Activated CD8-positive, alpha-beta memory T cell treated with anti-CD3 and anti-CD28 coated beads for 24 hours (primary cell): ENCODE measurements at places on chromosomes 6 and 20.

GRCh38 chr6:170291271-170292110 is 613 bp upstream of the DLL1 start:
- DNase-seq = peak; percentile 73

DNA sequence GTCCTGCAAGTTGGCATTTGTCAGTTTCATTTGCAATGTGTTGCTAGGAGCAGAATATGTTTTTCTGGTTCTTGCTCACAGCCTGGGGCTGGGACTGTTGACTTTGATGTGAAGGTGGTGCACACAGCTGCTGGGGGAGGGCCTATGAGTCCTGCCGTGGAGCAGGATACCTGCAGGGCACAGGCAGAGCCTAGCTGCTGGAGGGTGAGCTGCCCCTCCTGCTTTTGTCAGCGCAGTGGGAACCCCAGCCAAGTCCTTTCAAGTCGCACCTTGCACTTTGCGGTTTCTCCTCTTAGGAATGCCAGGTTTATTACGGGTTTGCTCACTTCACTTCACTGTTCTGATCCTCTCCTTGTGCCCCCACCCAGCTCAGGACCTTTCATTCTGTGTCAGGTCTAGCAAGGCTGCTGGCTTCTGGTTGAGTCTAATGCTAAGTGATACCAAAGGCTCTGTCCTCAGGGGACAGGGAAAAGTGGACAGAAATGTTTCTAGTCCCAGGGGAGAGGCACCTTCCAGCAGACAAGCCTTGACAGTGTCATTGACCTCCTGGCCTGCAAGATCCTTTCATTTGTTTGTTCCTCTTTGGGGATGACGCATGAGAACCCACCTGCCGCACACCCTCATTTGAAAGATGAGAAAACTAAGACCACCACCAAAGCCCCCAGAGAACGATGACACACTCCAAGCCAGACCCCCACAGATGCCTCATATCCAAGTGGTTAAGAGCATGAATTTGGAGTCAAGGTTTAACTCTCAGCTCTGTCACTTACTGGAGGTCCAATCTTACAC is 2.7 kb upstream of the SPO11 start:
- DNase-seq = no peak

GRCh38 chr6:156269751-156270369 is 507.3 kb upstream of the ARID1B start:
- DNase-seq = peak; percentile 62

DNA sequence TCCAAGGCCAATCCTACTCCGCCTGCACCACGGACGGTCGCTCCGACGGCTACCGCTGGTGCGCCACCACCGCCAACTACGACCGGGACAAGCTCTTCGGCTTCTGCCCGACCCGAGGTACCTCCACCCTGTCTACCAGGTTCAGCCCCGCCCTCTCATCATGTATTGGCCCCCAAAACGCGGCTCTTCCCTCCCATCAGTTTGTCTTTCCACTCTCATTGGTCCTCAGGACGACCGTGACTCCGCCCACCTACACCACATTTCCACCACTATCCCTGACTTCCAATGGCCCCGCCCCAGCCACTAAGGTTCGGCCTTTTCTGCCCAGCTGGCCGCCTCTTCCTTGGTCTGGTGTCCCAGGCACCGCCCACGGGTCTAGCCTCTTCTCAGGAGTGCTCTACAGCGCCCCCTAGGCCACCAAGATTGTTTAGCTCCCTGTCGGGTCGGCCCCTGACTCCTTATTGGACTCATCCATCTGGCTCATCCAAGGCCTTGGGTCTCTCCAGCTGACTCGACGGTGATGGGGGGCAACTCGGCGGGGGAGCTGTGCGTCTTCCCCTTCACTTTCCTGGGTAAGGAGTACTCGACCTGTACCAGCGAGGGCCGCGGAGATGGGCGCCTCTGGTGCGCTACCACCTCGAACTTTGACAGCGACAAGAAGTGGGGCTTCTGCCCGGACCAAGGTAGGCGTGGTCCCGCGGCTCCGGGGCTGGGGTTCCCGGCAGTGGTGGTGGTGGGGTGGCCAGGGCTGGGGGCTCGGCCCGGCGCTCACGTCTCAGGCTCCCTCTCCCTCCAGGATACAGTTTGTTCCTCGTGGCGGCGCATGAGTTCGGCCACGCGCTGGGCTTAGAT is 3.1 kb downstream of the MMP9 start:
- DNase-seq = peak; percentile 70

DNA sequence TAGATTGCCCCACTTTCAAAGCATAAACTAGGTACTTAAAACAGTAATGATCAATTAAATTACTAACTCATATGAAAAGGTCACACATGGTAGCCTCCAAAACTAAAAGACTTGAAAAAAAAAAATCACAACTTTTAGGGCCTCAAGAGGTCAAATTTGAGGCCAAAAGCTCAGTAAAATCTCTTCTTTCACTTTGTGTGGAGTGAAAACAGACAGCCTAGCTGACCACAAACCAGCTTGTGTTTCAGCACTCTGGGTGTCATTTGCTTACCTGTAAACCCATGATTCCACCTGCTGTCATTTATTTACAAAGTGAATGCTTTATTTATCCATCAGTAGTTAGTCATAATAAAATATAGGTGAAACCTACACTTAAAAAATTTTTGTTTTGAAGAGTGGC is 34.0 kb downstream of the GNAS start:
- no peak for DNase-seq

- DNase-seq = no peak
Measured at GRCh38 chr6:3340894-3341293, 82.1 kb downstream of the PSMG4 start.

DNA sequence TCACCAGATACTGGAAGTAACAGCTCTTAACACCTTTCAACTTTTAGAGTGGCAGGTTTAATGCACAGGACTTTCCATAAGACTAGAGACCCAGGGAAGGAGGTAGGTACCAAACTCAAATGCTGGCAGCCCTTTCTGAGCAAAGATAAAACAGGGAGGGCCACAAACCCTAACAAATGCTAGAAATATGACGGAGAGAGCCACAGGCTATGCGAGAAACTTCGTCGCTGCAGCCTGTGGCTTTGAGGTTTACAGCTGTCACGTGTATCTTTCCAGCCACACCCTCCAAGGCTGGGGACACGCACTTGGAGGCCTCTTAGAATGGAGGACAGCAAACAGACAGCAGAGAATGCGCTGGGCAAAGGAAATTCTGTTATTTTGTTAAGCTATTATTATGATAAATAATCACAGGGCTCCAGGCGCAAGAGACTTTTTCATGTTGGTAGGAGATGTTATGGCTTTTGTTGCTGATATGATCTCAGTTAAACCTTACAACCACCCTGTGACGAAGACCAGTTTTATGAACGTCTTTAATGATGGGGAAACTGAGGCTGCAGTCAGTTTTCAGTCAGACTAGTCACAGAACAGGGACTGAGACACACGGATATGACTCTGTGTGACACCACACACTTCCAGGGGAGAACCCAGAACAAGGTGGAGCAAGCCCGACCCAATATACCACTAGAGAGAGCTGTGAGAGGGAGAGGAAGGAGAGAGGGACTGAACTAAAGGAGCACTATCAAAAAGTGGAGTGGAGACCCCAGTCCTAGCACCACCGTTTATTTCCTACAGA is 2.0 kb downstream of the TRAM2 start:
- DNase-seq = peak; percentile 69

GRCh38 chr20:37319151-37319671 is 26.7 kb upstream of the SRC start:
- no peak for DNase-seq

DNA sequence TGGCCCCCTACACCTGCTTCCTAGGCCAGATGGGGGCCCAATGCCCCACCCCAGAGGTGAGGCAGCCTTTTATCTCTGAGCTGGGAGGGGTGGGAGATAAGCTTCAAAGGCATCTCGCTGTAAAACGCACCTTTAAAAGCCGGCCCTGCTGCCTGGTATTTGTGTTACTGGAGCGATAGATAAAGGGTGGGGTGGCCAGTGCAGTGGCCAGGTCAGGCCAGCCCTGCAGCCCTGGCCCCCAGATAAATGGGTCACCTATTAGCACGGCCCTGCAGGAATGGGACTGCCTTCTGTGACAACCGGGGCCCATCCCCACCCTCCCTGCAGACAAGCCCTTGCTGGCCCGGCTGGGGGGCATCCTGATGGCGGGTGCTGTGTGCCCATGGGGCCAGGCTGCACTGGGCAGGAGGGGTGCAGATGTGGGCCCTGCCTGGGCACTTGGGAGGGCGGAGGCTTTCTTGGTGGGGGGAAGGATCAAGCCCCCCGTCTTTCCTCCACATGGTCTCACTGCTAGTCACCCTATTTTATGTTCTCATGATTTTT is 3.0 kb upstream of the RBBP8NL start:
- no peak for DNase-seq

DNA sequence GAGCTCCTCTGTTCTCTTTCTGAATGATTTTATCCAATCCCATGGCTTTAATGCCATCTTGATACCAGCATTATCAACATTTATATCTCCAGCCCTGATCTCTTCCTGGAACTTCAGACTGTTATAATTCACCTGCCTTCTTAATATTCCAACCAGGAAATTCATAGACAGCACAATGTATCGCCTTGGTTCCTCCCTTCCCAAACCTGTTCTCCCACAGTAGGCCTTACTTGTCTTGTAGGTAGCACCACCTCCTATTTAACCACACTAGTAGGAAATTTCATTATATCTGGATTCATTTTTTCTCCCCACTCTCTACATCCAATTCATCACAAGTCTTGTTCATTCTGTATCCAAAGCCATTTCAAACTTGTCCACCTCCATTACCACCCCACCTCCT is 106.3 kb upstream of the SHLD1 start:
- DNase-seq = no peak

DNA sequence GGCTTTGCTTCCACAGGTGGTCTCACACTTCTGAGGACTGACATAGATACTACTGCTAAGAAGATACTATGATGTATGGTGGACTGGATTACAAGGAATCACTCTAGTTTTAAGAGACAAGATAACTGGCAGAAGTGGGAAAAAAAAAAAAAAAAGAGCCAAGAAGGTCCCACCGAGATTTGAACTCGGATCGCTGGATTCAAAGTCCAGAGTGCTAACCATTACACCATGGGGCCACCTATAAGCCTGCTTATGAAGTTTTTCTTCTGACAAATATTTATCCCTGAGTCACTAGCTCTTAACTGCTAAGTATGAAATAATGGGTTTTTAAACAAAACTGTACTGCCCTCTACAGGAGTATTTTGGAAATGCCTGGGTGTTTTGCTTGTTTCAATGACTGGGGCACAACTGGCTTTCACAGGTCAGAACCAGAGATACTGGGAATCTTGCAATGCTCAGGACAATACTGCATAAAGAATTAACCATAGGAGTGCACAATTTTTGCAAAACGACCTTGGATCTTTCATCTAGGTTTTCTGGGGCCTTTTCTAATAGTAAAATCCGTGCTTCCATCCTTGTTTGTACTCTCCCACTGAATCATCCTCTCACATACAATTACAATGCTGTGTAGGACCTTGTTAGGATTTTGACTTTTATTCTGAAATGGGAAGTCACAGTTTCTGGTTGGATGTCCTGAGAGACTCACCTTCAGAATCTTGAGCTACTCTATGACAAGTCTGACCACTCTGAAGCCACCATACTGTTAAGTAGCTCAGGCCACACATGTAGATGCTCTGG is 116.3 kb downstream of the OR2B2 start:
- DNase-seq = peak; percentile 75

- DNase-seq = no peak
Measured at GRCh38 chr20:43716123-43716522, 10.7 kb downstream of the GTSF1L start.

GRCh38 chr6:156942266-156942665 is 165.1 kb downstream of the ARID1B start:
- DNase-seq = no peak

GRCh38 chr6:155325700-155326516 is 11.6 kb upstream of the TFB1M start:
- no peak for DNase-seq

DNA sequence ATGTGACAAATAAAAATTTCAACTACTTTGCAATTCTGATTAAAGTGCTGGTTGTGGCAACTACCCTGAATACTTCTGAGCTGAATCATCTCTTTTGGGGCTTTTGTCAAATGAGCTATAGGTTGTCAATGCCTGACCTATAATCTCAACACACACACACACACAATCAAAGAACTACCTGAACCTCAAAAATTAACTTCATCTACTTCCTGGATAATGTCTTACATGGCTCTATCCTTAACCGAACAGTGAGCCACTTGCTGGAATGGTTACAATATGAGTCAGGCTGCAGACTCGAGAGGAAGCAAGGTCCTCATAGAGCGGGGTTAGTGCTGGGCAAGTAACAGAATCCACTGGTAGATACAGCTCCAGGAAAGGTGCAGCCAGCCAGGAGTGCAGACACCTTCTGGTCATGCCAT is 70.6 kb upstream of the DST start:
- DNase-seq = no peak

GRCh38 chr6:15274692-15275387 is 29.0 kb downstream of the JARID2 start:
- no peak for DNase-seq

- no peak for DNase-seq
Measured at GRCh38 chr6:12371151-12371550, 81.0 kb downstream of the EDN1 start.

DNA sequence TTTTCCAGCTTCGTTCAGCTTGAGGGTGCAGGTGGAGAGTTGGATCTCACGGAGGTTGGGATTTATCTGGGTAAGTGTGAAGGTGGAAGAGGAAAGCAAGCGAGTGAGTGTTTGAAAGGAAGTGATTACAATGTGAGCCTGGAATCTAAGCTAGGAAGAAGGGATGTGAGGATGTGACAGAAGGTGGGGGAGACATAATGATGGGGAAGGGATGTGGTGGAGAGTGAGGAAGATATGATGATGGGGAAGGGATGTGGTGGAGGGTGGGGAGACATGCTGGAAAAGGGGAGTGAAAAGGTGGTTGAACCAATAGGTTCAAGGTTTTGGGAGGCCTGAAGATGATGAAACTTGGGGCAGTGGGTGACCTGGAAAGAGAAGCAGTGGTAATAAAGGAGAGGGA is 23.2 kb downstream of the KIAA1755 start:
- no peak for DNase-seq

- DNase-seq = no peak
Measured at GRCh38 chr20:5910186-5910585, 40.1 kb downstream of the TRMT6 start.
